ENCODE measurements at places on chromosomes 1 and 21.

DNA sequence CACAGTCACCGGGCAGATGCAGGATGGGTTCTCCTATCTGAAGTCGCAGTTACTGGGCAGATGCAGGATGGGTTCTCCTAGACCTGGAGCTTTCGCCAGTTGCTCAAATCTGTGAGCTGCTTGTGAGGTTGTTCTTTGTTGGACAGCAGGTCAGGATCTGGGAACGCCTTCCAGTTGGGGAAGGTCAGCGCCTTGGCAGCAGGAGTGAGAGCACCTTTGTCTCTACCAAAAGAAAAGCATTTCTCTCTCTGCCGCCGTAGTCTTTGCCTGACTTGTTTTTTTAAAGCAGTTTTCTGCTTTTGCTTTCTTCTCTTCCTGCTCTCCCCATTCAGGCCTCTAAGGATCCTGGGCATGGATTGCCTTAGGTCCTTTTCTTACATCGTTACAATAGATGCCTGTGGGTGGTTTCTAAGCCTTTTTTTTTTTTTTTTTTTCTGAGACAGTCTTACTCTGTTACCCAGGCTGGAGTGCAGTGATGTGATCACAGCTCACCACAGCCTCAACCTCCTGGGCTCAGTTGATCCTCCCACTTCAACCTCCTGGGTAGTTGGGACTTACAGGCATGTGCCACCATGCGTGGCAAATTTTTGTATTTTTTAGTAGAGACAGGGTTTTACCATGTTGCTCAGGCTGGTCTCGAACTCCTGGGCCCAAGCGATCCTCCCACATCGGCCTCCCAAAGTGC is 15.7 kb downstream of the PEX14 start:
- DNase-seq: no peak

DNA sequence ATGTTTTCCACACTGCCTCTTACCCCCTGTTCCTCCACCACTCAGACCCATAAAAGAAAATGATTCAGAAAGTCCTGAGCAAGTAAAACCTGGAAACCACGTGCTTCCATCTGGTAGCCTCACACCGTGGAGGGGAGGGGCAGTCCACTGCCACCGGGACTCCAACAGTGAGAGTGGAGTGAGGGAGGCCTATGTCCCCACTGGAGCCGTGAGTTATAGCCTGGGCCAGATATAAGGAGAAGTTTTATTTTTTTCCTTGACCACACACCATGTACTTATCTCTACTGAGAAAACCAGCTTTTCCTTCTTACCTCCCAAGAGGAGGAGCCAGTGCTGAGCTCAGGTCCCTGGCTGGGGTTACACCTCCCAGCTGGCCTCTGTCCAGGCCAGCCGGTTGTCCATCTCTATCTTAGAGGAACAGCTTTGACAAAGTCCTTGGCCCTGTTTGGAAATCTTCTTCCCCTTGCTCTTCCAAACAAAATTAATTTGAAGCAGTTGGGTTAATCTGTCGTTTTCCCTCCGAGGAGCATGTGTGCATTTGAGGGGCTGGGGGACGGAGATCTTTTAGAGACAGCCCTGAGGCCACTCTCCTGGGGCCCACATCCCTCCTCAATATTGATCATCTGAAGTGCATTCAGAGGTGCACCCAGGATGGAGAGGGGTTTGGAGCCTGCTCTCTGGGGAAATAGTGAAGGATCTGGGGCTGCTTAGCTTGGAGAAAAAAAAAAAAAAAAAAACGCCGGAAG is 49.1 kb upstream of the SERBP1 start:
- no peak for DNase-seq

DNA sequence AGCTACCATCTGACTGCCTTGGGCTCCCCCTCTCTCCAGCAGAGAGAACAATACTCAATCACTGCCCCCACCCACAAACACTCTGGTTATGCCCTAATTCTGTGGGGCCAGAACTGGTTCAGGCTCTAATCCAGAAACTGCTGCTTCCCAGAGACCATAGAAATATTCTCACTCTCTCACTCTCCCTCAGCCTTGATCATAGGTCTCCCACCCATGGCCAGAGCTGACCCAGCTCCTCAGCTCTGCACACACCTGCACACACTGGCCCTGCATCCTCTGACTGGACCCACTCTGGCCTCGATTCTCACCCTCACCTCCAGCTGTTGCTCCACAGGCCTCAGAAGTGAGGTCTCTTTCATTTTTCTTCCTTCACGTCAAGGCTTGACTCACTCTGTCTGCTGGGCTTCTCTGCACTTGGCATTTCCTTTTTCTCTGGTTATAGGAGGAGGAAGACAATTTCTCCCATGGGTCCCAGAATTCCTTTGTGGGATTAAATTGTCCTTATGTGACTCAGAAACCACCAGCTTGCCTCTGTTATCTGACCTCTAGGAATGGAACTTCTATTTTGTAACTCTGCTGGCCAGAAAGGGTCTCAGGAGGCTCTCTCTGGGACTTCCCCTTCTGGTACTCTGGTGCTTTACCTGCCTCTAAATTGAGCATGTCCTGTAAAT is 15.6 kb upstream of the ZMYM6 start:
- no peak for DNase-seq

- no peak for DNase-seq
These were observed 72.6 kb downstream of the DOP1B start for GRCh38 chr21:36229181-36229580.

GRCh38 chr21:46368533-46369285 is 44.8 kb downstream of the PCNT start:
- DNase-seq: no peak

DNA sequence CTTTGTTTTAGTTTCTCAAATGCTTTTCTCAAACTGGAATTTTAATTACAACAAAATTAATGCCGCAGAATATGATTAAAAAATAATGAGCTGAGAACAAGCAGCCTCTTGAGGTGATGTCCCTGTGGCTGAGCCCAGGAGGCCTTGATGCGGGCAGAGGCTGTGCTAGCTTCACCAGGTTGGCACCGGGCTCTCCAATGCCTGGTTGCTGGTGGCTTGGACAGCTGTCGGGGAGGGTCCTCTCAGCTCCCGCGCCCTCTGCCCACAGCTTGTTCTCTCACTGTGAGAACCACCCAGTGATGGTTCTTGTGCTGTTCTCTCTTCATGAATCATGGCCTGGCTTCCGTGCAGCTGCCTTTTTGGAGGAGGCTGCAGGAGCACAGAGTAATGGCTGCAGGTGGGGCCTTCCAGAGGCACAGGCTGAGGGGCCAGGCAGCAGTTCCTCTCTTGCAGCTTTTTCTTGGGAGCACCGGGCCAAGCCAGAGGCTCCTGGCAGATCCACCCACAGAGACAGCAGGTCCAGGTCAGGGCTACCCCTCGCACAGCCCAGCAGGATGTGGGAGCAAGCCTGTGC is 156.3 kb downstream of the PCBP3 start:
- DNase-seq: no peak

DNA sequence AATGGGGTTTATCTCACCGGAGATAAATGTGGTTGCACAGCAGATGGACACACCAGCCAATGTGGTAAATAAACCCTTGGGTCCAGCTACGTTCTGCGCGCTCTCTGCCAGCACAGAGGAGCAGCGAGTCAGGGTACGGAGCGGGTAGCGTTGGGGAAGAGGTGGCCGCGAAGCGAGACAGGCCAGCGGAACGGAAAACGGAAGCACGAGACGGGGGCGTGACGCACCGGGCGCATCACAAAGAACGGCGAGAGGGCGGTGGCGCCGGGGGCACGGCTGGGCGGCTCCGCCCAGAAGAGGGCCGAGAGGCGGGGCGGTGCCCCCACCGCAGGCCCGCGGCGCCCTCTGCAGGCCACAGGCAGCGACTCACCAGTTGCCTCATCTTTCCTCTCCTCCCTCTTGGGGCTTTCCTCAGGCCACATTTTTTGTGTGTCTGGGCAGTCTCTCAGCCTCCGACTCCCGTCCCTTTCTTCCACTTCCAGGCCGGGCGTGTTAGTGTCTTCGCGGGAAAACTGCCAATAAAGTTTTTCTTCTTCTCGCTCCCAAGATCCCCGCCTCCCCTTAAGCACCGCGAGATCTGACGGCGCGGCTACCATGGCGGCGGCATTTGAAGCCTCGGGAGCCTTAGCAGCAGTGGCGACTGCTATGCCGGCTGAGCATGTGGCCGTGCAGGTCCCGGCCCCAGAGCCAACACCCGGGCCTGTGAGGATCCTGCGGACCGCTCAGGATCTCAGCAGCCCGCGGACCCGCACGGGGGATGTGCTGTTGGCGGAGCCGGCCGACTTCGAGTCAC is at the start of gene DDX20:
Gene DDX20 (plus strand): TSS at position 571 of the 793 bp plus-strand sequence. CDS start 24 bp downstream, at position 595.
- DNase-seq: peak; percentile 88

DNA sequence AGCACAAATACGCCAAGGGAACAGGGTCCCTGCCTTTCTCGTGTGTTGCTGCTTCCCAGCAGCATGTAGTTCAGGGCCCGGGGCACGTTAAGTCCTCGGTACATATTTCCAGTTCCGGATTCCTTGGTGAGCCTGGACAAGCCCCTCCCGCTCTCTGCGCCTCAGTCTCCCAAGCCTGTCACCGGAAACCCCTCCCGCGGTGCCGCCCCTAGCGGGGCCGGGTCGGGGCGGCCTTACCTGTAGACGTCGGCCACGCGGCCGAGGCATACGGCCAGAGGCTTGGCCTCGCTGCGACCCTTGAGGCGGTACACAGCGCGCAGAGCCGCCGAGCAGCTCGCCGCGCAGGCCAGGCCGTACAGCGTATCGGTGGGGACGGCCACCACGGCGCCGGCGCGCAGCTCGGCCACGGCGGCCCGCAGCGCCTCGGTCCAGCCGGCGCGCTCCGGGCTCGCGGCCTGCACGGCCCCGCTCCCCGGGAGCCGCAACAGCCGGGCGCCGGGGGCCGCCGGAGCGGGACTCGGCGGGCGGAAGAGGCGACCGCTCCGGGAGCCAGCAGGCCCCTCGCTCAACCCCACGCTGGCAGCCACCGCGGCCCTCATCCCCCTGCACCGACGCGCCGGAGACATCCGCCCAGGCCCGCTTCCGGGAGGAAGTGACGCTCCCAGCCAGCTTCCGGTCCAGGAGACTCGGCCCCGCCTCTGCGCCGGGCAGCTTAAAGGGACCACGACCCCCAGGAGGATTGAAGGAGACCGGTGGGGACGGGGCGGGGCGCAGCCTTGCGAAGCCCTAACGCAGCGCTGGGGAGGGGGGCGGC is at the start of the genes C1orf122 and YRDC:
Gene C1orf122 (plus strand): TSS at position 236 of the 814 bp plus-strand sequence. CDS start 615 bp downstream, outside the sequence.
Gene YRDC (minus strand): TSS at position 654 of the 814 bp plus-strand sequence. CDS start 28 bp downstream, at position 626.
- peak; percentile 84 for DNase-seq

GRCh38 chr1:180524915-180525714 is 22.7 kb upstream of the ACBD6 start:
- no peak for DNase-seq

- no peak for DNase-seq
These were observed 14.0 kb downstream of the TGFBR3 start for GRCh38 chr1:91872000-91872399.
